Islet precursor cell (in vitro differentiated cells): ENCODE measurements at places on chromosomes 6 and 20.

- no peak for DNase-seq
These were observed 26.8 kb upstream of the ASF1A start for GRCh38 chr6:118867181-118867580.

GRCh38 chr6:18473755-18474154, 86.6 kb downstream of the RNF144B start:
- DNase-seq = peak; percentile 12

DNA sequence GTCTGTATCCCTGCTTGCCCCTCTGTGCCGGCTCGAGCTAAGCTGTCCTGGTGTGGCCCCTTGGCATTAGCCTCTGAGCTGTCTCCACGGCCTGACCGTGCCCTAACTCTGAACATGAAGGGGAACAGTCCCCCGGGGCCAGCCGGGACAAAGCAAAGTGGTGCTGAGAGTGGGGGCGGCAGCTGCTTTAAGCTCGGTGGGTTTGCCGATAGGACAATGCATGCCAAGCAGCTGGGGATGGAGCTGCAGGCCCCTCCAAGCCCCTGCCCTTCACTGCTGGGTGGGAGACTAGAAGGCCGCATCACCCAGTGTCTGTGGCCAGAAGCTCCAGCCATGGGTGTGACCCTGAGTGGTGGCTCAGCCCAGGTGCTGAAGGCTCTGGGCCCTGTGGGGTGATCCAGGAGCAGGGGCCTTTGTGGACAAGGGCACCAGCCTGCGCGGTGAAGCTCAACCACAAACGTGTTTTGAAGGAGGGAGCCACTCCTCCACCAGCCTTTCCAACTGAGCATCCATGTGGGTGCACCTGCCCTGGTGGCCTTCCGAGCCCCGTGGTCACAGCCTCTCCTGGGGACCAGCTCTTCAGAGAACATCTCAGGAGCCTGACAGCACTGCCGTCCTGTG, 242.5 kb downstream of the ERMARD start:
- DNase-seq = peak; percentile 47

DNA sequence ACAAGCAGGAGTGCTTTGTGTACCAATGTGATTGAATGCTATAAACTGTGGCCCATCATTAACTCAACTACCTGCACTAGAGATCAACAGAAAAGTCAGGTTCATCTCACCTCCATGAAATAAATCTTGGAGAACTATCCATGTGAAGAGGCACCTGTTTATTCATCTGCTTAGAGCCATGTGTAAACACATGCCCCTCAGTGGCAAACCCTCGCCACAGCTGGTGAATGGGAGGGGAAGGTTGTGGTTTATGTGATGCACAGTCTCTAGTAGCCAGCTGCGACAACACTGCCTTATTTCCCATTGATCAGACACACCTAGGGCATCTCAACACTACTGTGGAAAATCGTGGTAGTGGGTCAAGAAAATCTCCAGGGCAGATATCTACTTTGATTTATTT, 640.2 kb downstream of the PTPRT start:
- no peak for DNase-seq

DNA sequence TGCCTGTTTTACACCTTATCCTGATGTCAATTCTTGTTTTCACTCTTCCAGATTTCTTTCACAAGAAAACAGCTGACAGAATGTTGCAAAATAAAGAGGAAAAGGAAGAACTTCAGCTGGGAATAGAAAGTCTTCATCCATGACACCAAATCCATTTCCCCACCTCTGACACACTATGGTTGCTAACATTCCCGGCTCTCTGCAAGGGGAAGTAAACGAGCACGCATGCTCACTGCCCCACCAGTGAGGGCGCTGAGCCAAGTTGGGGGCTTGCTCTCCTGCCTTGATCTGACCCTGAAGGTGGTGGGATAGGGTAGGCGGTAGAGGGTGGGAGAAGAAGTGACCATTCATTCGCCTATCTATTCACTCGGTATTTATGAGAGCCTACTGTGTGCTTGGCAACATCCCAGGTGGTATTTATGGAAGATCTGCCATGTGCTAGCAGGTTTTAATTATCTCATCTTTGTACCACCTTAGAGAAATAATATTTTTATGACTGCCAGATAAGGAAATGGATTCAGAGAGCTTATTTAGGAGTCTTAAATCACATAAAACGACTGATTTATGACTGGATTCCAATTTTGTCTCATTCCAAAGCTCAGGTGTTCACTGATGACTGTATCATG, 206.2 kb downstream of the FOXC1 start:
- no peak for DNase-seq

DNA sequence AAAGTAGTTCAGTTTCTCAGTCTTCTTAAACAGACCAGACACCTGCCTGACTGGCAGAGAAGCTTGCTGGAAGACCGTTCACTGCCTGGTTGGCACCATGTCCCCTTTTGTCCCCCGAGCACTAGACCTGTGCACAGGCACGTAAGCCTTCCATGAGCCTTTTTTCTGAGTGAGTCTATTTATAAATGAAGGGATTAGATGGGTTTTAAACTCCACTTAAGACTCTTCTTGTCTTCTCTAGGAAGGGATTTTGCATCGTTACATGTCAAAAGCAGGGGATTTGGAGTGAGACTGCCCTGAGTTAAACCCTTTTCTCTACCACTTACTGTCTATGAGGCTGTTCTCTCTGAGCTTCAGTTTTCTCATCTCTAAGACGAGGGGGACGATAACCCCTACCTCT, 37.6 kb downstream of the STK35 start:
- no peak for DNase-seq

DNA sequence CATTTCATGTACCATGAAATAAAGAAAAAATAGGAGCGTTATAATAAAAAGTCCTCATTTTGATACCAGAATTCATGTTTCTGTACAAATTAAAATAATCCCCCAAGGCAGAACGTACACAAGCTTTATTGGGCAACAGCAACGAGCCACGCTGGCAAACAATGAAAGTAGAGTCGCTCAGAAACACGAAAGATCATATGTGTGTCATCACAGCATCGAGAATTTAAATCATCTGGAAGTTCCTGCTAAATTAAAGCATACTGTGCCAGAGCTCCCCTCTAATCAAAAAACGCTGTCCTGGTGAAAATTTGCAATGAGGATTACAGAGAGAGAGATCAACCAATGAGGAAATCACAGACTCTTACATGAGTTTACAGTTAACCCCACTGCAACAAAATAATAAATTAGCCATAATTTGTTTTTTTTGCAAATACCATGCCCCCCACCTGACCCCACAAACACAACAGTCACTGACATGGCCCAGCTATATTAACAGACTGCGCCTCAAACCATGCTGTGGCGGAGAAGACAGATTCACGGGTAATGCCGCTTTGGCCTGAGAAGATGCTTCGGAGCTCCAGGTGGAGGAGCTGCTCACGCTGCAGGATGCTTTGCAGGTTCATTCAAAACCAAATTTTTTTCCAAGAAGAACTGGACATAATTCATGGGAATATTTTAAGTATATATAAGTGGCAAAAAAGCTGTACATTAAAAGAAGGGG, 54.3 kb upstream of the NFATC2 start:
- no peak for DNase-seq
